ENCODE measurements at places on chromosomes 2 and 18.

DNA sequence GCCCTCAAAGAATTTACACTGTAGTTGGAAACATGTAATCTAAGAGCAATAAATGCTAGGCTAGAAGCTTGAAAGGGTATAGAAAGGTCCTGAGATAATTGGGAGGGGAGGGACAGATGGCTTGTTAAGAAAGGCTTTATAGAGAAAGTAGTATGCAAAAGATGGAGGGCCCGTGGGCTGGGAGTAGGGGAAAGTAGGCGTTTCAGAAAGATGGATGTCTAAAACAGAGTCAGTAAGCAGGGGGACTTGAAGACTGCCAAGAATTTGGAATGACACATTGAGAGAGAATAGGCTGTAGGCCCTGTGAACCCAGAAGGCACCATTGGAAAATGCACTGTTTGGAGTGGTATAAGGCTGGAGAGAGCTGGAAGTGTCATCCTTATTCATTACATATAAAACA is 822 bp downstream of the PSMG2 start:
- DNase-seq, result no peak

- DNase-seq, result no peak
Observed at GRCh38 chr2:239132156-239132709, 268.6 kb downstream of the HDAC4 start.

DNA sequence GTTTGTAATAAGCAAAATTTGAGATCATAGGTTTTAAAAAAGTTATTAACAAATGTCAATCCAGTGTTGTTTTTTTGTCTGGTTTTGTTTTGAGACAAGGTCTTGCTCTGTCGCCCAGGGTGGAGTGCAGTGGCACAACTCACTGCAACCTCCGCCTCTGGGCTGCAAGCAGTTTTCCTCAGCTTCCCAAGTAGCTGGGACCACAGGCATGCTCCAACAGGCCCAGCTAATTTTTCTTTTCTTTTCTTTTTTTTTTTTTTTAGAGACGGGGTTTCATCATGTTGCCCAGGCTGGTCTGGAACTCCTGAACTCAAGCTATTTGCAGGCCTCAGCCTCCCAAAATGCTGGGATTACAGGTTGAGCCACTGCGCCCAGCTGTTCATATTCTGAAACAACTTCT is 31.3 kb downstream of the GALNT3 start:
- no peak for DNase-seq

DNA sequence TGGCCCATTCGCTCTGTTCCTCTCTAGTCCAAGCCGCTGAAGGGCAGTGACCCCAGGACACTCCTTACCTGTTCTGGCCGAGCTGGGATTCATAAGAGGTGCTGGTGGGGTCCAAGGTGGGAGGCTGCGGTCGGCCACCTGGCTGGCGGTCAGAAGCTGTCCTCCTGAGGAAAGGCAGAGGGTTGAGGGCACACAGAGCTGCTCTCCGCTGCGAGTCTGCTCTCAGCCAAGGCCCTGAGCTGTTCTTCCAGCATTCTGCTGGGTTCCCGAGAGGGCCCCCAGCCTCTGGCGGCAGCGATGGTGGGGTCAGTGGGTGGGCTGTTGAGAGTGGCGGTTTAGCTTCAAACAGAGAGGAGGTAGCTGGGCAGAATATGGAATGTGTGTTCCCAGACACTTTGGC is 3.8 kb downstream of the PCARE start:
- DNase-seq, result no peak

DNA sequence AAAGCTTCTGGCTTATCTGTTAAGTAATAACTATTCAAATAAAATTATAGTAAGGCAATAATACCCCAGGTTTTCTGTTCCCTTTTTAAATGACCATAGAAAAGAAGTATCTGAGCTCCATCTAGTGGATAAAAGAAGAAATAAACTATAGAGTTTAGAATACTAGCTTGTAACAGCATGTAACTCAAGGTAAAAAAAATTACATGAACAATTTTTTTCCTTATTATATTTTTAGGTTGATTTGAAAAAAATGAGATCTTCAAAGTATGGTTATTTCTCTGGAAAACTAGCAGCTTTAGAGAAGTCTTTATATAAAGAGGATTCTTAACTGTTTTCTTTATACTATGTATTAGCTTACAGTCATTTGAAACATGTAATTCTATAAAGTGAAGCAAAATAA is 58.1 kb downstream of the NCKAP1 start:
- peak; percentile 14 for DNase-seq

DNA sequence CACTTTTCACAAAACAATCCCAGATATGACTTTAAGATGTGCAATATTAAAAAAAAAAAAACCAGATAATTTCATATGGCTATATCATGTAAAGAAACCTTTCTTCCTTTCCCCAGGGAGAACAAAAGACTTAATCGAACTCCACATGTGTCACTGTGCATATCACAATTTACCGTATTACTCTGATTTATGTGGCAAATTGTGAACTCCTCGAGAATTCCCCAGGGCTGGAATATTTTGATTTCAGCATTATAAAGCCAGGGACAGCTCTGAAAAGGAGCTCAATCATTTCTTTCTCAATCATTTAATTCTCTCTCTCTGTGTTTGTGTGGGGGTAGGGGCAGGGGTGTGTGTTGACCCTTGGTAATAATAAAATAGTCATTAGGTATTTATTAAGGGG is 165.8 kb downstream of the TDRD15 start:
- no peak for DNase-seq

- DNase-seq, result no peak
Observed at GRCh38 chr2:200406379-200406778, 99.9 kb downstream of the SPATS2L start.

GRCh38 chr2:192151853-192152252 is 42.9 kb downstream of the TMEFF2 start:
- peak; percentile 73 for DNase-seq

- DNase-seq, result no peak
Observed at GRCh38 chr2:105691947-105692390, 52.7 kb upstream of the NCK2 start.

GRCh38 chr18:4063545-4063944 is 391.6 kb downstream of the DLGAP1 start:
- DNase-seq, result no peak

- no peak for DNase-seq
Observed at GRCh38 chr2:53609551-53609950, 158.1 kb upstream of the CHAC2 start.

- DNase-seq, result no peak
Observed at GRCh38 chr2:63053889-63054602, 3.4 kb downstream of the OTX1 start.

- DNase-seq, result no peak
Observed at GRCh38 chr2:210428393-210429179, 48.0 kb downstream of the LANCL1 start.

- DNase-seq, result no peak
Observed at GRCh38 chr2:53252115-53252514, 515.5 kb upstream of the CHAC2 start.

DNA sequence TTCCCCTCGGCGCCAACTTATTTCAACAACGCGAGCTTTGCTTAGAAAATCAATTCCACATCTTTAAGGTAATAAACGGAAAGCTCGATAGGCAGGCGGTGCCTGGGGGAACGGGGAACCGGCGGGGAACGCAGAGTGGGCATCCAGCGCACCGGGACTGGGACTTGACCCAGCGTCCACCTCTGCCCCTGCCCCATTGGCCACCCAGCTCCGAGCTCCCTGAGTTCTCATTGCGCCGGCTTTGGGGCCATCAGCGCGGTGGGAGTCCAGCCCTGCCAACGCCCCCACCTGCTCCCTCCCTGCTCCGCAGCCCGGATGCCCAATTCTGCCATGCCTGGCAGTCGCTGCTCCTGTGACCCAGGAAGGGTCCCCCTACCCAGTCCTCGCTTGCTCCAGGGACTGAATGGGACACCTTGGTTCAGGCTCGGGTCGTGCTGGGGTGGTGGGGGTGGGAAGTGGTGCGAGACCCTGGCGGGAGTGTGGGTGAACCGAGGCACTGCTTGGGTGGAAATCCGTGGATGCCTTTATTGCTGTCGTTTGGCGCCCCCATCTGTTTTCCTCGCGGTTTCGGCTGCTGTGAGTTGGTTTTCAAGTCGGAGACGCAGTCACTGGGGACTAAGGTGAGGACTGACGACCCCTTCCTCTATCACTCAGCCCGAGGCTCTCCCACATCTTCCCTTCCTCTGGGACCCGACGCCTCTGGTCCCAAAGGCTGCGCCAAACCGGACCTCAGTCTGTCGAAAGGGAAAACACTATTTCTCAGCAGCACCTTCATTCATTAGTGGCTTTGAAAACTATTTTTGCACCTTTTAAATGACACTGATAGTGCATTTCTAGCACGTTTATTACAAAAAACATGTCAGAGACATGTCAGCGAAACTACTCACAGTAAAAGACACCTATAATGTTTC is 2.4 kb upstream of the EVX2 start:
- no peak for DNase-seq

DNA sequence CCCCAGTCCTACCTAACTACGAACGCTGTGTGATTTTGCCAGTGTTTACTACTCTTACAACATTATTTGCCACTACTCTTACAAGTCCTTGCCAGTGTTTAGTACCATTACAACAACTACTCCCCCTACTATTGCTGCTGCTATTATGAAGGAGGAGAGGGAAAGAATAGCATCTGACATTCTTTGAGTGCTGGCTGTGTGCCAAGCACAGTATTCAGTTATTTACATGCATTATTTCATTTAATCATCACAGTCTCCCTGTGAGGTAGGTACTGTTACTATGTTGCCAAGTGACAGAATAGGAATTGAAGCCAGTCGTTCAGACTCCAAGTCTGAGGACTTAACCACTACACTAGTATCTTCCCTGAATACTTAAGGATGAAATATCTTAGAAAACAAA is 185.9 kb upstream of the FOSL2 start:
- DNase-seq, result no peak

DNA sequence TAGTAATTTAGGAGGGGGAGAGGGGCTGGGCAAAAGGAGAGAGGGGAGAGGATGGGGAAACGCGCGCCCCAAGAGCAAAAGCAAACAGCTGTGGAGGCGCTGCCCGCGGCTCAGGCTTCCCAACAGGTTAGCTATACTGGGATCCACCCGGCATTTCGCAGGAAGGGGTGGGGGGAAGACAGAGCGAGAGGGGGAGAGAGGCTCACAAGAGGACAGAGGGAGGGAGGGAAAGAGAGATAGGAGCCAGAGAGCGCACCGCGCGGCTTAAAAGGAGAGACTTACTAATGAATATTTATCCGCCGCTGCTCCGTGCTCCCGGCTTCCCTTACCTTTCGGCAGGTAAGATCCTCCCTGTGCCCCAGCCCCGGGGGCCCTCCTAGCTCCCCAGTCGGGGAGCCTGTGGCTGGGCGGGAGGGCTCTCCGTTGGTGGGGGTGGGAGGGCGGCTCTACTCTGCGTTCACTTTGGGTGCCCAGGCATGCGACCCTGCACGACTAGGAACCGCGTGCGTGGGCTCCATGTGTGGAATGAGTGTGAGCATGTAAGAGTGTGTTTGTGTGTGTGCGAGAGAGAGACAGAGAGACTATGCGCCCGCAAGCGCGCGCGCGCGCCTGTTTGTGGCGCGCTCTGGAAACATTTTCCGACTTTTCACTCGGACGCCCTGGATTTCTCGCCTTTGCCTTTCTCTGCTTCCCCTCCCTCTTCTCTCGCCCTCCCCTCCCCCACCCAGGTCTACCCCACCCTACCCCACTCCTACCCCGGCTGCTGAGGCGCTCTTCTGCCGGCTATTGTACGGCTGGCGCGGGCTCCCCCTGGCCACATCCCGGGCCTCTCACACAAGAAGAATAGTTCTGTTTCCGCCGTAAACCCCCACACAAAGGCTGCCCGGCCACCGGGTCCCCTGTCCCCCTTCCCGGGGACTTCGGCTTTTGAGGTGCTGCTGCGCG is 7.2 kb upstream of the SIX3 start:
- no peak for DNase-seq

GRCh38 chr2:199896617-199897016 is 14.5 kb upstream of the C2orf69 start:
- no peak for DNase-seq

DNA sequence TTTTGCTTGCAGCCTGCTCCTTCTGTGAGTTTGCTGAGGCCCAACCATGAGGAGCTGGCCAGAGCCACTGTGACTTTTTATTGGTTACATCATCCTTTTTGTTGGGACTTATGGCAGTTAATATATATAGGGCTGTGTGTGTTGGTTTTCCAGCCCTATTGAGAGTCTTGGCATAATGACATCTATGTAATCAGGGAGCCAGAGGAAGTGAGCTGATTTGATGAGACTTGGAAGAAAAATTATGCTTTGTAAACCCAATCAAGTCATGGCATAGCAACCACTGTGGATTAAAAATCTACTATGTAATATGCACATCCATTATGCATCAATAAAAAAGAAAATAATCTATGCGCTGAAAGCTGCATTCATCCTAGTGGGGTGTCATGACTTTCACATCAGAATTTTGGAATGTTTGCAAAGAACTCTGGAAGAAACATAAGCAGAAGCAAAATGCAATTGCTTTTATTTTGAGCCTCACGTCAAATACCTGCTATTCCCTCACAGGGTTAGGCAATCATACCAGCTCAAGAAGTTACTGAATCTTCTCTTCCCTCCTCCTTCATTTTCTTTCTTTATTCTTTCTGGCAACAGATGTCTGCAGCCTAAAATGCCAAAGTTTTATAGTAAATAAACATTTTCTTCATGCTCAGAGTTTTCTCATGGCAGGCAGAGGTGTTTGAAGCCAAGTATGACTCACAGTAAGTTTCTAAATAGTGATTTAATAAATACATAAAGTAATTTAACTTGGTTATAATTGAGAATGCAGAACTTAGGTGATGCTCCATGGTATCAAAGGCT is 308.5 kb downstream of the KCNS3 start:
- no peak for DNase-seq

GRCh38 chr2:205660521-205661124 is 21.7 kb upstream of the NRP2 start:
- peak; percentile 86 for DNase-seq

- no peak for DNase-seq
Observed at GRCh38 chr2:74334931-74335333, 8.3 kb downstream of the SLC4A5 start.

DNA sequence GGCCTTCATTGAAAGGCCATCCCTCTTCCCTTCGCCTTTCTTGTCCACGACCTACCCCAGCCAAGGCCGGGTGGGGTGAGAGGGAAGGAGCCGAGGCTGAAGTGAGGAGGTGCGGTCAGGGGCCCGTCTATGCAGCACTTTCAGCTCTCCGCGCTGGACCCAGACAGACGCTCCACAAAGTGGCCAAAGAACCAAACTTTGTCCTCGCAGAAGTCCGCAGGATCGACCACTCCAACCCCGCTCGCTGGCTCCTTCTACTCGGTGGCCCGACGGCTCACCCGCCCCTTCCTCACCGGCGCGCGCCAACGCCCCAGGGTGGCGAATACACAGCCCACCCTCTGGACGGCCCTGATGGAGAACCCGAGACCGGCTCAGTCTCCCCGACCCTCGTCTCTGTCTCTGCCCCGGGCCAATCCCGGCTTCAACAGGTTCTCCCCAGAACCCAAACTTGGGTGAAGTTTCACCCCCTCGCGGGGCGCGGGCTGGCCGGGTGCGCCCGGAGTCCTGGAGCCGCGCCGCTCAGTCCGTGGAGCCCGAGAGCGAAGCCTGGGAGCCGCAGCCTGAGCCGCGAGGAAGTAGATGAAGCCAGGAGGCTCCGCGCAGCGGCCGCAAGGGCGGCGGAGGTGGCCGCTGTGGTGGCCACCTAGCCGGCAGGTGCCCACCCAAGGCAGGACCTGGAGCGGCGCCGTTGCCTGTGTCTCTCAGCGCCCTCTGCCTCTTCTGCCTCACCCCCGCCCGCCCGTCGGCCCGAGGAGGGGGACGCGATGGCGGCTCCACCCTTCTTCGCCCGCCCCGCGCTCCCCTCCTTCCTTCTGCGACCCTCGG is 26.7 kb upstream of the ALPP start:
- DNase-seq, result no peak
